ENCODE measurements at places on chromosomes 5 and 9.

DNA sequence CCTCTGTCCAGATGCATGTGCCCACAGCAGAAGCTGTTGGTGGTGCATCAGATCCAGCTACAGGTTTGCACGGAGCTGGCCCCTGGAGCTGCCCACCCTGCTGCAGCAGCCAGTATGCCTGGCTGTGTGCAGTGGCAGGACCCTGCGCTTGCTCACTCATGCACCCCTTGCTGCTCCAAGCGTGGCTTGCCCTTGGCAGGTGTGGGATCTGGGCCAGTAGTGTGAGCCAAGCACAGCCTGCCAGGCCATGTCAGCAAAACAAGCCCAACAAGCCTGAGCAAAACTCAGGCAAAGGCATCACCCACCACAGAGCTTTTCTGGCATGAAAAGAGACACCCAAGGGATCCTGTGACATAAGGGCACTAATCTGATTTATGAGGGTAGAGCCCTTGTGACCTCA lies 18.3 kb upstream of the ECPAS start:
- DNase-seq, result no peak

- no peak for DNase-seq
These were observed 239.4 kb downstream of the NSG2 start for GRCh38 chr5:174284873-174285272.

DNA sequence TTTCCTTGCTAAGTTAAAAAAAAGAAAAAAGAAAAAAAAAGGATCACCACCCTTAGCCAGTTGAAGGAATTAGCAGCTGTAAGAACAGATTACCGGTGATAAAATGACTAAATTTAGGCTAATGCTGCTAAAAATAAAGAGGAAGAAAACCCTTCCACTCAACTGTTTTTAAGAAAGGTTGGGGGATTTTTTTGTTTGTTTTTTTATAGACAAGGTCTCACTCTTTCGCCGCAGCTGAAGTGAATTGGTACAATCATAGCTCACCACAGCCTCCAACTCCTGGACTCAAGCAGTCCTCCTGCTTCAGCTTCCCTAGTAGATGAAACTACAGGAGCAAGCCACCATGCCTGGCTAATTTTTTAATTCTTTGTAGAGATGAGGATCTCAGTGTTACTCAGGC lies 101.7 kb downstream of the SNCAIP start:
- no peak for DNase-seq

- peak; percentile 18 for DNase-seq
These were observed 92.2 kb downstream of the KLF4 start for GRCh38 chr9:107397076-107398044.

- no peak for DNase-seq
These were observed 58.7 kb downstream of the MYO10 start for GRCh38 chr5:16877267-16877935.

Measured in HCEC 1CT (cell line).